ENCODE measurements at places on chromosomes 6 and 20.

- no peak for DNase-seq
Measured at GRCh38 chr6:132933090-132933489, 118.7 kb downstream of the RPS12 start.

GRCh38 chr20:34604980-34605788 lies 46.7 kb downstream of the MAP1LC3A start:
- DNase-seq: no peak

GRCh38 chr6:117615750-117616390 lies 13.6 kb upstream of the GOPC start:
- no peak for DNase-seq

DNA sequence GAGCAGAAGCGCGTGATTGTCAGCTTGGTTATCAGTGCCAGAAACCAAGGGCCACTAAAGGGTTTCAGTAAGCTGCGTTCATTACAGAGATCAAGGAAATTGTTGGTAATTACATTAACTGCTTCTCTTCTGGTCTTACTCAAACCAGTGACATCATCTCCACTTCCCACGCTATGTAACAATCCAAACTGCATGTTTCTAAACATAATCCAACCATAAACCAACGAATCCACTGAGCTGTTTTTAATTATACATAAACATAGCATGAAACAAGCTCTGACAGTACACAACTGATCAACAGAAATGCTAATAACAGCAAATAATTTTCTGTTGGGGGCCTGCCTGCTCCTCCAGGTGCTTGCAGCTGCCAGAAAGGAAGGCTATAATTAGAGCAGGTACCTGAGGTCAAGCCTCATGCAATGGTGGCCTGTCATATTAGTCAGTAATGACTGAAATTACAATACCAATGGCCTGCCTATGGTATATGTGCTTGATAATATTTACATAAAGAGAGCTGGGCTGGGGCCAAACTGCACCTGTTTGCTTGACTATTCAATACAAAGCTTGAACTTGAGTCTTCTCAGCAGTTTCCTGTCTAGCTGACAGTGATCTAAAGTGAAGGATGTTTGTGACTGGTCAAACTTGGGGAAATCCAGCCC lies 40.1 kb downstream of the ILRUN start:
- DNase-seq: peak; percentile 65

- no peak for DNase-seq
Measured at GRCh38 chr20:4817230-4817671, 95.5 kb downstream of the PRND start.

DNA sequence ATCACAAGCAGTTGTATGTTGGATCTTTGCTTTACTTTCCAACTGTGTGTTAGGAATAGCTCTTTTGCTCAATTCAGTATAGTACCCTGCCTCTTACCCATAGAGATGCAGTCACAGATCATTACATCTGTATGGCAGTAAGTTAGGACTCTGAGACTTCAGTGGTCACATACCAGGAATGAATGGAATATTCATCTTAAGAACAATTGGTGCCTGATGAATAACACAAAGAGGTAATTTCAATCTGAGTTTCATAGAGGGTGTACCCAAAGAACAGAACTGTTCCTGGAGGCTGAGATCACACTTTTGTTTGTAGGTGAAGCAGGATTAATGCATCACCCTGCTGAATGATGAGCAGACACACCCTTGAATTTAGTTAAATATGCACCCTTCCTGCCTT lies 28.7 kb upstream of the KIF13A start:
- DNase-seq: no peak

DNA sequence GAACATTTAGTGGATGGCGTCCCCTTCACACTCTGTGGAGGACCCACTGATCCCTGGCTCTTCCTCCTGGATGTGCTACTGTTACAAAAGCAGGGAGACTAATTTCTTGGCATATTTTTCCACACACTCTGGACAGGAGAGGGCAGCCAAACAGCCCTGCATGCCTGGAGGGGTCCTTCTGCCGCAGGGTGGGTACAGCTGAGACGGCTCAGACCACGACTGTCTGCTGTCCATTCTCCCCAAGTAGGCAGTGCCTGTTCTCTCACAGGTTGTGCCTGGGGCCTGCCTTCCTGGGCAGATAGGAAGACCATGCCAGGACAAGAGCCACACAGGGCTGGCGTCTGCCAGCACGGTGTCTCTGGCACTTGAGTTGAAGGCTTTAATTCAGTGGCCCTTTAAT lies 260.1 kb downstream of the FOXC1 start:
- no peak for DNase-seq

DNA sequence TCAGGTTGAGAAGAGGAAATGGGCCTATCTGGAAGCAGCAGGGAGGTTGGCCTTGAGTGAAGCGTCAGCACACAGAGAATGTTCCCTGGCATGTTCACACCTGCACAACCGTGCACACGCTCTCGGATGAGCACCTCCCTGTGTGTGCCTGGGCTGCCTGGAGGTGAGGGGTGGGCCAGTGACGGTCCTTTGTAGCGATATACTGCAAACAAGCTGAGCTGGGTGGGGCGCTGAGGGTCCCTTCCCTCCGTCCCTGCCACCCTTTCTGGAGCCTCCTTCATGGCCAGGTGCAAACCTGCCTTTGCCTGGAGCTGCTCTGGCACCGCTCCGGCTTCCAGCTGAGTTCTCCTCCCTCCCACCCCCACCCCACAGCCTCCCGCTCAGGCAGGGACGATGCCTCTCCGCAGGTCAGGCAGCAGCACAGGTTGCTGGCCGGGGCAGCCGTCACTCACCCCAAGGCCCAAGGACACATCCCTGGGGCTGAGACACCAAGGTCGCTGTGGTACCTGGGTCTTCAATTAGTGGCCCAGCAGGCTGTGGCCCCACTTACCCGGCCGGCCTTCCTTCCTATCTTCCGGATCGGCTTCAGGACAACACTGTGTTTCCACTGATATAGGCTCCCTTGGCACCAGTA lies 111.6 kb downstream of the ERMARD start:
- DNase-seq: no peak

GRCh38 chr6:13733178-13733887 lies 21.7 kb upstream of the RANBP9 start:
- DNase-seq: no peak

DNA sequence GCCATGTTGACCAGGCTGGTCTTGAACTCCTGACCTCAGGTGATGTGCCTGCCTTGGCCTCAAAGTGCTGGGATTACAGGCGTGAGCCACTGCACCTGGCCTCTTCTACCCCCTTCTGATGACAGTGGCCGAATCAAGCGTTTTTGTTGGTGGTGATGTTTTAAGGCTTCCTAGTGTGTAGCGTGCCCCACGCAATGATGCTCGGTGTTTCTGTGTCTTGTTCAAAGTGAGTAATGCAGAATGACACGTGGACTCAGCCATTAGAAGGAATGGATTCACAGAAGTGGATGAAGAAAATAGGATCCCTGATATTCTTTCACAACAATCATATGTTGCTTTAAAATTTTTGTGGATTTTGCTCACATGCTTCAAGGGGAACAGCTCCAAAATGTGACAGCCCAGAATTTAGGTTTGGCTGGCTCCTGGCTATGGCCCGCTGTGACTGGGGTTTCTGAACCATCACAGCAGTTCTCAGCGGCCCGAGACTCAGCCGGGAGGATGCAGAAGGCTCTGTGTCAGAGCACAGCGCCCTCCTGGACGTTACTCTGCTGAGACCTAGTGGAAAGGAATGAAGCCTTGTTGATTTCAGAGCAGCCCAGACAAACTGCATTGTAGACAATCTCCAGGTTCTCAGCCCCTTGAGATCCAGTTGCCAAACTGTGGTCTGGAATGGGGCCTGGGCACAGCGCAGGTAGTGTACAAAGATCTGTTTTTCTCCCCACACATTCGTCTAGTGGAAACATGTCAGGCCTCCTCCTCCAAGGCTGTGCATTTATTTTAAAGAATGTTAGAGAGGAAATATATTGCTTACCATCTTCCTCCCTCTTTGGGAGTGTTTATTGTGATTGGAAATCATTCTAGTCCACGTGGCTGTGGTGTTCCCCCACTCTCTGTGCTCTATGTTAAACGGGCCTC lies 57.6 kb upstream of the TIAM2 start:
- no peak for DNase-seq

DNA sequence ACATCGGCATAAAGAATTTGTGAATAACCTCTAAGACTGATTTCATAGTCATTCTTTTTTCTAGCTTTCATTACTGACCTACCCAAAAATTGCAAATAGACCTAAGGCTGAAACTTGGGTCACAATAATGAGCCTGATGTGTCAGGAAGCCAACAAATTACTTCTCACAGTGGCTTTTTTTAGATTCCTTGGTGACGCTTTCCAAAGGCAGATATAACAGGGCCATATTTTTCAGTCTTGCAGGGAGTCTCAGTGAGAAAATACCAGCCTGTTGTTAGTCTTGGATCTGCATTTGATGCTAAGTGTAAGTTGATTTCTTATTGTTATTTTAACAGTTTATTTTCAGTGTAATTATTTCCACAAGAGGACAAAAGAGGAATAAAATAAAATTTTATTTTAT lies 179.7 kb downstream of the KHDC1L start:
- DNase-seq: no peak

DNA sequence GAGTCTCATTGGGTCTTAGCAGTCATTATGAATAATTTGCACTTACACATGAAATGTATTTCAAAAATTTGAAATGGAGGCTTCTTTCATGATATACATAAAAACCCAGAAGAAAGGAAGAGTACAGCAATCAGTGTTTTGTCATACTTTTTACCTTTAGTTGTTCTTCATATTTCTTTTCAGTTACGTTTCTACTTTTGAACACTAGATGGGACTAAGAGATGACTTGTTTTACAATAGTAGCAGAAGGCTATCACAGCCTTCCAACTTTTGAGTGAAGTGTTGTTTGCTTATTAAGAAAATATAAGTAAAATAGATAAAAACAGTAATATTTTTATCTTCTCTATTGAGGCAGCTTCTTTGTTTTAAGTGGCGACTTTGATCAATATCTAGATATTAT lies 58.1 kb downstream of the L3MBTL3 start:
- DNase-seq: no peak

- DNase-seq: no peak
Measured at GRCh38 chr6:35733633-35734032, 3.2 kb upstream of the ARMC12 start.

GRCh38 chr6:19558934-19559333 lies 278.2 kb upstream of the ID4 start:
- no peak for DNase-seq

GRCh38 chr6:4319981-4320683 lies 184.8 kb upstream of the ECI2 start:
- no peak for DNase-seq

GRCh38 chr20:24797745-24798655 lies 151.1 kb upstream of the CST7 start:
- no peak for DNase-seq

DNA sequence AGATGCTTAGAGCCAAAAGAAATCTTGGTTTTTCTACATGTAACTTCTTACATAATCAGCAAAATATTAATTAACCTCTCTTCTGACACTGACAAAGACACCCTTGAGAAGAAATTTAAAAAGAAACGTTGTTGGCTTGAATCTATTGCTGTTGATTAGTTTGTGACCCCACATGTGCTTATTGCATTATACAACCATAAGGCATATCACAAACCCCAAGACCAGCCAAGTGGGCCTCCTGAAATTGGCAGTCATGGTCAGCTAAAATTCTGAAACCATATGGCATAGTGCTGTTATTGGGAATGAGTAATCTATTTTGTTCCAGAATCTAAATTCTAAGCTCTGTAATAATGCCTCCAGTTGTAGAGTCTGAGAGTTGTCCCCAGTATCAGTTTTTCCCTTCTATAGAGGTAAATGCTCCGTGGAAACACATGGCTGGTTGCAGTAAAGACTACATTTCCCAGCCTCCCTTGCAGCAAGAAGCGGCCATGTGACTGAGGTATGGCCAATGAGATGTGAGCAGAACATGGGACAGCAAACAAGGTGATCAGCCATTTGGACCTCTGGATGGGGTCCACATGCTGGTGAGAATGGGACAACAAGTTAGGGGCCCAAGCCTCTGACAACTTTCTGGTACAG lies 42.3 kb upstream of the PTPN1 start:
- DNase-seq: peak; percentile 27

GRCh38 chr20:1810926-1811620 lies 84.1 kb upstream of the SIRPA start:
- DNase-seq: no peak

DNA sequence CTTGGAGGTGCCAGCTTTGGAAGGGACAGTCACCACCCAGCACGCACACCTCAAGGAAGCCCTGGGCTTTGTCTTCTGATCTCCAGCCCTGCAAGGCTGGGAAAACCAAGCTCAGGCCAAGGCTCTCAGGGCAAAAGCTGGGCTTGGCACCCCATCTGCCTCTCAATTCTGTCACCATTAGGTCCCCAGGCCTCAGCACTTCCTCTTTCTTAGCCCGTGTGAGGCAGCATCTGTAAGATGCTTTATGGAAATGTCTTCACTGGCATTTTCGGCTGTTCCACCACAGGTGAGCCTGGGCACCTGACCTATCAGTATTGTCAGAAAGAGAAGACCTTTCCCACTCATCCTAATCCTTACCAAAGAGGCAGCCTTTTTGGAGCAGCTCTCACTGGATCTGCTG lies 24.6 kb downstream of the GMEB2 start:
- no peak for DNase-seq

- DNase-seq: no peak
Measured at GRCh38 chr20:39960522-39961428, 728.3 kb downstream of the MAFB start.

DNA sequence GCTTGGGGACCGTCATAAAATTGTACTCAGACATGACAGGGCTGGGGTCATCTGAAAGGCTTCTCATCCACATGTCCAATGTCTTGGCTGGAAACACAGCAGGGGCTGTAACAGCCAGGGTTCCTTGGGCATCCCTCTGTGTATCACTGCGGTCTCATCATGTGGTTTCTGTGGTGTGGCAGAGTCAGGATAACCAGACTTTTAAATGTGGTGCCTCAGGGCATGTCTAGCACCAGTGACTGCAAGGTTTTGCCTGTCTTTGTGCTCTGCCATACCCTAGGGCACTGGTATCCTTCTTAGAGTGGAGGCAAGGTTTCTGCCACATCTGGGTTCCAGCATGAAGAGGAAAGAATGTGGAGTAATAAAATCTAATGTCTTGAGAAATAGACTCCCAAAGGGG lies 124.2 kb downstream of the PLEKHG1 start:
- no peak for DNase-seq

DNA sequence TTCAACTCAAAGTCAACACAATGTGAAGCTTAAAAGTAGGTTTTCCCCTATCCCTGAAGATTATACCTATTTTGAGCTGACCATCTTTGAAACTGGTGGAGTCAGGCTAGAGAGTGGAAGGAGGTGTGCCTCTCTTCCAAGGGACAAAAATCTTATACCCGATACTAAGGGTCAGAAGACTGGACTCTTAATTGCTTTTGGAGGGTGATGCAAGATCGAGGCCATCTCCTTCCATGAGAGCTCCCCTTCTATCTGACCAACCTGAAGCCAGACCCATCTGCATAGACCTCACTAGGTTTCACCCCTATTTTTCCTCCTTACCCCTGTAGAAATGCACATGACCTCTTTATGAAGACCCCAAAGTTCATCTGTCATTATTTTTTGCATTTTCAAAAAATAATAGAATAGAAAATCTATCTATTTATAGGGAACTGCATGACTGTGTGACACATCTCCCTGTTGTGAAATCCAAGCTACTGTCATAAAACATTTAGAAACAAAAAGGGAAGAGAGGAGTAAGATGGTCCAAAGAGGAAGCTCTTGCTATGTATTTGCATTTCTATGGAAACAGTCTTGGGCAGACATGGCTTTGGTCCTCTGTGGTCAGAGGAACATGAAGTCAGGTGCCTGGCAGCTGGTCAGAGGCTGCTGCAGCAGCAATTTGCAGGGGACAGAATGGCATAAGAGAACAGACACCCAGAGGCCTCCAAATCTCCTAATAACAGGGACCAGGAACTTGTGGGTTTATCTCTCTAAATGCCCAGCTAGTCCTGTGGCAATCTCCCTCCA lies 349.2 kb downstream of the MAFB start:
- no peak for DNase-seq

GRCh38 chr20:58028123-58028522 lies 200.3 kb downstream of the ANKRD60 start:
- no peak for DNase-seq

Data from activated naive CD4-positive, alpha-beta T cell treated with Interleukin-2 at 50 U/mL for 16 hours (primary cell).